Activated CD4-positive, alpha-beta T cell treated with anti-CD3 and anti-CD28 coated beads, Interleukin-2, Interleukin-4, amounts not matched to agents 100 ng/mL and 50 ng/mL, durations not matched to agents 16 hours and 8 hours (primary cell): ENCODE measurements at places on chromosomes 3 and 15.

DNA sequence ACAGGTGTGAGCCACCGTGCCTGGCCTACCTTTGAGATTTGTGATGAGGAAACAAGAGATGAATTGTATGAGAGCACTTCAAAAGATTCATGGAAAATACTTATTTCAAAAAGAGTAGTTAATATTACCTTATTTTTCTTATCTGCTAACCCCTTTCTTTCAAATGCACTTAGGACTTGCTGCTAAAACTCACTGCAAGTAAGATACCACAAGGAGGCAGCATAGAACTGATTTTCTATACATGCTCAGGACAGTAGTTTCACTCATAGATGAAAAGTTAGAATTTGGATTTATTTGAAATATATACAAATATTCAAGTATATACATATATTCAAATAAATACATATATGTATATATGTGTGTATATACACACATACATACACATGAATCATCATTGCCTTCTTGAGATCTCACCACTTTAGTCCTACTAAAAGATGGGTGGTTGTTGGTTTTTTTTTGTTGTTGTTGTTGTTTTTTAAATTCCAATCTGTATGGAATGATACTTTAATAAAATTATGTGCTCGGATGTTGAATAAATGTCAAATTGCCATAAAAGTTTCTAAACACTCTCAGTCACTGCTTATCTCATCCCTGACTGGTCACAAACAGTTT lies 2.4 kb downstream of the CCNDBP1 start:
- DNase-seq = peak; percentile 50

GRCh38 chr3:150077581-150078247 lies 107.0 kb upstream of the PFN2 start:
- DNase-seq = no peak

- no peak for DNase-seq
These were observed 143.2 kb upstream of the UMPS start for GRCh38 chr3:124587053-124587408.

- DNase-seq = no peak
These were observed 808.7 kb downstream of the GRM7 start for GRCh38 chr3:7669641-7670040.

- DNase-seq = no peak
These were observed 26.3 kb downstream of the BMF start for GRCh38 chr15:40082195-40082883.

DNA sequence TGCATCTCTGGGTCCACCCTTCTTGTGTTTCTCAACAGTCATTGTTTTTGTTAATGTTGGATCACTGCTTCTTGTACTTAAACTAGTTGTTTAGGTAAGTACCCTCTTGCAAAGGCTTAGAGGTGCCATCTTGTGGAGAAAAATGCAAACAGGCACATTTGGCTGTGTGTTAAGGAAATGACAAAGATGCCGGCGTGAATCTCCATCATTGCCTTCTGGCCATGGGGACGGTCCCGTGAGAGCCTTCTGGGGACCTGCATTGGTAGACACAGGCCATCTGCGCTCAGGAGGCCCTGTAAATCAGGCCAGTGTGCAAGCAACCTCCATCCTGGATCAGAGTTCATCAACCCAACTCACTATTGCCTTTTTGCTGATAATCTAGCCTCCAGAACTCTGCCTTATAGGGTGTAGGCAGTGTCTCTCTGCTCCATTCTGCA lies 158.6 kb upstream of the NR2E3 start:
- DNase-seq = peak; percentile 49

DNA sequence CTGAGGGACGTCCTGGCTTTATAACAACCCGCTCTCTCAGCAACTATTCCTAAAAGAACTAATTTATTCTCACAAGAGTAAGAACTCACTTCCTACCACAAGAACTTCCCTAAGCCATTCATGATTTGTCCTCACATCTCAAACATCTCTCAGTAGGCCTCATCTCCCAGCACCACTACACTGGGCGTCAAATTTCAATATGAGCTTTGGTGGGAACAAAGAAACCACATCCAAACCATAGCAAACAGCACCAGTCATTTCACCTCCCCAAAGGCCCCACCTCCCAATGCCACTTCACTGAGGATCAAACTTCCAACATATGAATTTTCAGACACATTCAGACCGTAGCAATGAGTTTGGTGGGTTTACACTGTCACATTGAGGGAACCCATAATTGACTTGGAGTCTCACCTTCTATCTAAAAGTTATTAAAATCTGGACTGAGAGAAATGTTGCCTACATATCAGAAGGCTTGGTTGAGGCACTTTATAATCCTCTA lies 116.4 kb upstream of the AGBL1 start:
- DNase-seq = no peak

- peak; percentile 80 for DNase-seq
These were observed 140.6 kb downstream of the RBPMS2 start for GRCh38 chr15:64634576-64635498.

DNA sequence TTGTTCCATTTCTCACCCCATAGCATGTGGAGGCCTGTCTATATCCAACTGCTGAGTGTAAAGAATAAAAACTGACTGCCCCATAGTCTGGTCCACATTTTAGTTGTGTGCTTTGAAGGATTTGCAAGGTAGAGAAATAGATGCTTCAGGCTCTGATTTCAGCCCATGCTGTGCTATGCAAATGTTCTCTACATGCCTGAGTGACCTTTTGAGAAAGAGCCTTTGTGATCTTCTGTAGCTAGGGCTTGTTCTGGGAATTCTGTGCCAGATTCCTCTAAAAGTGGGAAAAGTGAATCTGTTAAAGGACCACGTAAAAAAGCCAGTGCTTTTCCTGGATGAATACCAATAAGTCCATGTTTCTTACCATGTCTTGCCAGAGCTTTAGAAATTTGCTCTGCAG lies 5.2 kb downstream of the KCTD6 start:
- DNase-seq = no peak

- peak; percentile 33 for DNase-seq
These were observed 663.7 kb downstream of the AGBL1 start for GRCh38 chr15:86743283-86743903.

DNA sequence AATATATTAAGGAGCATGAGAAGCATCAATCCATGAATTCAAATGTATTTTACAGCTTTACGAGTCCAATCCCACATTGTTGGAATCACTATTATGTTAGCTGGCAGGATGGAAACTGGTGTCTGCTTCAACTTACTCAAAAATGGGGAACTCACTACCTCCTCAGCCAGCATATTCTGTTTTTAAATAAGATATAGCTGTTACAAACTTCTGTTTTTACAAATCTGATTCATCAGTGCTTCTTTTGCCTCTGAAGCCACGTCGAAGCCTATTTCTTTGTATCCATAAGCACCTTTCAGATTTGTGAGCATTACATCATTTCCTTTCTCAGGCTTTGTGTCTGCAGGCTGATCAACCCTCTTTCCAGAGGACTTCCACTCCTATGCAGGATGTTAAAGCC lies 105.9 kb downstream of the TPRG1 start:
- peak; percentile 75 for DNase-seq

DNA sequence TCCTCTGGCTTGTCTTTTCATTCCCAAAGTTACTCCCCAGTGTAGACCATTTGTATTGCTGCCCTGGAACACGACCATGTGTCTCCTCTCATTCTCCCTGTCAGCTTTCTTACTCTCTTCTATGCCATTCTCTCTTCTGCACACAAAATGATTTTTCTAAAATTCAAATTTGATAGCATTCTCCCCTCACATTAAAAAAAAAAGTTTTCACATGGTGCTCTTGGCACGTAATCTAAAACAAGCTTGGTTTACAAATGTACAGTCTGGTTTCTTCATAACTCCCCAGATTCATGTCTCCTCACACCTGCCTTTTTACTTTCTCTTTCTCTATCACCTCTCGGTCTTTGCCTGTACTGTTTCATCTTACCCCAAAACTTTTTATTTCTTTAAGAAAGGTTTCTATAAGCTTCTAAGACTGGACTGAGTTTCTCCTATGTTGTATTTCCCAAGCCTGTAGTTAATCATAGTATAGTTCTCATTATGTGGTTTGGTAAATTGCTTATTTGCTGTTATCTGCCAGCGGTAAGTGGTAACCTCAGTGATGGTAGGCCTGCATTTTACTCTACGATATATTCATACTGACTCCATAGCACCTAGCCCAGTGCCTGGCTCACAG lies 31.2 kb downstream of the BCHE start:
- DNase-seq = no peak

DNA sequence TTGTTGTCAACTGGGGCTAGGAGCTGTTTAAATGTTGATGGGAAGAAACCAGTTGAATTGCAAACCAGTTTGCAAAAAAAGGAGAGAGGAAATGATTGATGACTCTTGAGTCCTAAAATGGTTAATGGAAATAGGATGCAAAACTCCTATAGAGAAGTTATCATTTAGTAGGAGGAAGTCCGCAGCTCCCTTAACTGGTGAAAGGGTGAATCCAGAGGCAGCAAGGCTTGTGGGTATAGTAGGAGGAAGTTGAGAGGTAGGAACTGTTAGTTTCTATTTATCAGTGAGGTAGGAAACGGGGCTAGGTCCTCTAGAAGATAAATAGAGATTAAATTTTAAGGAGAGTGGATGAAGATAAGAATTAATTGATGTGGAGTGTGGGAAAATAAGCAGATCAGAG lies 15.4 kb downstream of the IREB2 start:
- DNase-seq = no peak

GRCh38 chr3:58099865-58100264 lies 91.6 kb downstream of the FLNB start:
- no peak for DNase-seq

GRCh38 chr3:143187111-143187510 lies 67.5 kb downstream of the CHST2 start:
- DNase-seq = no peak
